ENCODE measurements at places on chromosomes 11 and 22. TPM values are rescaled to one million over a fixed set of nuclear protein-coding genes. Genes with fewer than 3 reads are reported as not detected.

Gene TRIM51
- not detected for total RNA-seq

DNA sequence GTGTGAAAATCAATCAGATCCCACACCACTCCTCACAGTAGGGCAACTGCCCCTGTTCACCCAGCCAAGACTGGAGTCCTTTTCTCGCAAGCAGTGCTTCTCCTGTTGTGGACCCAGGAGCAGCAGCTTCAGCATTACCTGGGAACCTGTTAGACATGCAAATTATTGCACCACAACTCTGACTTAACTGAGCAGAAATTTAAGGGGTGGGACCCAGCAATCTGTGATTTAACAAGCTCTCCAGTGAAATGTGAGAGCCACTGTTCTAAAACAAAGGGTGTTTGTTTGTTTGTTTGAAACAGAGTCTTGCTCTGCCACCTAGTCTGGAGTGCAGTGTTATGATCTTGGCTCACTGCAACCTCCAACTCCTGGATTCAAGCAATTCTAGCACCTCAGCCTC is 591.4 kb downstream of the SOX6 start:
- DNase-seq, result no peak

DNA sequence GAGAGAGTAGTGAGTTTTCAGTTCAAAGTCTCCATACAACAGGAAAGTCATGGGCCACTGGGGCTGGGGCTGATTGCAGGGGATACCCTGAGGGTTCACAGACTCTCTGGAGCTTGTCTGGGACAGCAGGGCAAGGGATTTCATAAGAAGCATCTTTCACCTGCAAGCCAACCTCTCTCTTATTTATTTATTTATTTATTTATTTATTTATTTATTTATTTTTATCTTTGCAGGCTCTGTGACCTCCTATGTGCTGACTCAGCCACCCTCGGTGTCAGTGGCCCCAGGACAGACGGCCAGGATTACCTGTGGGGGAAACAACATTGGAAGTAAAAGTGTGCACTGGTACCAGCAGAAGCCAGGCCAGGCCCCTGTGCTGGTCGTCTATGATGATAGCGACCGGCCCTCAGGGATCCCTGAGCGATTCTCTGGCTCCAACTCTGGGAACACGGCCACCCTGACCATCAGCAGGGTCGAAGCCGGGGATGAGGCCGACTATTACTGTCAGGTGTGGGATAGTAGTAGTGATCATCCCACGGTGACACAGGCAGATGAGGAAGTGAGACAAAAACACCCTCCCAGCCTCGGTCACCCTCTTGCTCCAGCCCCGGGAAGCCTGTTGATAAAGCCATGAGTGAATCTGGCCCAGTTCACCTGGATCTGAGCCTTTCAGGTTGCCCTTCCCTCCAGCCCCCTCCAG is 68.4 kb downstream of the GGTLC2 start:
- DNase-seq, result no peak

DNA sequence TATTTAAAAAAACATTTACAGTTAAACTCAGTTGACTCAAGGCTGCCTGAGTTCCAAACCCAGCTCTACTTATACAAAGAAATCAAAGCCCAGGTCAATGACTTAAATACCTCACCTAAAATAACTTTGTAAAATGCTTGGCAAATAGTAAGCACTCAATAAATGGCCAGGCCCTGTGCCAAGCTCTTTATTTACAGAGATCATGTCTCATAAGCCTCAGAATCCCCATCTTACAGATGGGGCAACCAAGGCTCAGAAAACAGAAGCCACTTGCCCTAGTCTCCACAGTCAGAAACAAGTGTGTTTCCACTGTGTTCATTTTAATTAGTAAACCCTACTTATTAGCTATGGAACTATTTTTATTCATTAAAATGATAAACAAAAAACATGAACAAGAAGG is 30.5 kb upstream of the TTC28 start:
- DNase-seq, result no peak

- no peak for DNase-seq
Measured at GRCh38 chr22:38477585-38477984, 9.7 kb downstream of the KDELR3 start.

- DNase-seq, result no peak
Measured at GRCh38 chr11:37109286-37109585, 511.2 kb upstream of the RAG2 start.

DNA sequence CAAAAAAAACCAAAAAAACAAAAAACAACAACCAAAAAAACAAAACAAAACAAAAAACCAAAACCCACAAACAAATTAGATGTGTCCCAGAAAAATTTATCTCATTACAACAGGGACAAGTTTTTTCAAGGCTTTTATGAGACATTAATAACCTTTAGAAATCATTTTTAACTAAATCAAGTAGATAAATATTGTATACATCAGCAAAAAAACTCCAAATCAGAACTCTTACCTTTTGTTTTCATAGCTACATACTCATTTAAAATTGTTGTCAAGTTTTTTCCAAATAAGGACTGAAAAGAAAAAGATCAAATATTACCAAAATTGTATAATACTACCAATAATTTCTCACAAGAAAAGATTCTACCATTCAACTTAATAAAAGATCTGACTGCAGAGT is 28.7 kb downstream of the NPAT start:
- DNase-seq, result no peak

DNA sequence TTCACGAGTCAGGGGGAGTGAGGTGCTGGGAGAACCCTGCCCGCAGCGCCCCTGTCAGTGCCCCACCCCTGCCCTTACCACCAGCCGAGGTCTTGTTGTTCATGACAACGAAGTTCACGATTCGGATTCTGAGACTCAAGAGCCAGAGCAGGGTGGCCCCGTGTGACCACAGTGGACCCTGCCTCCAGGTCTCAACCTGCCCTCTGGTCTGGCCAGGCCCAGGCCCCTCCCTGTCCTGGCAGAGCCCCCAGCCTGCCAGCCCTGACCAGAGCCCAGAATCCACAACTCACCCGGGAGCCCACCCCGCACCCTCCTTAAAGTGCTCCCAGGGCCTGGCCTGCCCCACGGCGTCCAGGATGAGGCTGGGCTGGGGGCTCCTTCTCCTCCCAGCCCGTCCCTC is 9.9 kb downstream of the ANO9 start:
- no peak for DNase-seq

Gene LIMK2
- 47.3 TPM for total RNA-seq

Gene CEND1
- 1.3 TPM for total RNA-seq
